Memory B cell (primary cell): ENCODE measurements at places on chromosomes 12 and 14.

DNA sequence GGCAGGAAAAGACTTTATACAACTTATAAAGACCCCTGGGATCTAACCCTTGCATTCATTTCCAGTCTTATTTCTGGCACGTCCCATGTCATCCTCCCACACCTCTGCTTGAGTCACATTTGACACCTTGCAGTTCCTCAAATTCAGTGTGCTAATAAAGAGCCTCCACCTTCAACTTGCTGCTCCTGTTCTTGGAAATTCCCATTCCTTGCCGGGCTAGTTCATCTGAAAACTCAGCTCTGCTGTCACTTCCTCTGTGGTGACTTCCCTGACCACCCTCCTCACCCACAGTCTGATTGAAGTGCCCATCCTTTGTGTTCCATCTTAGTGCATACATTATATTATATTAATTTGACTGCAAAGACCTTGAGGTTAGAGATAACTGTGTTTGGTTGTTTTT lies 37.4 kb upstream of the PSMA6 start:
- DNase-seq = no peak
- H3K4me1 ChIP-seq = peaks cover 14% of the 10 kb centered on the region
- no peak overlapping the region for H3K4me3 ChIP-seq
- no peak overlapping the region for H3K27ac ChIP-seq
- no peaks in the 10 kb centered on the region for H3K27me3 ChIP-seq

DNA sequence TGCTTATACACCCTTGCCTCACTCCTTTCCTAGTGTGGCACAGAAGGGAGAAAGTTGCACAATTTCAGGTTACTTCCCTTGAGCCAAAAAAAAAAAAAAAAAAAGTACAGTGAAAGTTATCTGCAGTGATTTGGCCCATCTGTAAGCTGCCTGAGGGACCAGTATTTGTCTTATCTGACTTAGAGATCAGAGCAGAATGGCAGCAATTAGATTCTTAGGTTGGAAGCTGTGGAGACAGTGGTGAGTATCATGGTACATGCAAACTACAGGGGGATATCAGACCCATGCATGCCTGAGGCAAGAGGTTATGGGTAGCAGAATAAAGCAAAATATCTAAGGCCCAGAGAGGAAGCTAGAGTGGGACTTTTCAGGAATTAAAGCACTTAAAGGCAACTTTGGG lies 1070.7 kb upstream of the NOVA1 start:
- H3K27ac ChIP-seq = no peak overlapping the region
- H3K27me3 ChIP-seq = no peaks in the 10 kb centered on the region
- no peak overlapping the region for H3K4me3 ChIP-seq
- H3K36me3 ChIP-seq = no peaks in the 10 kb centered on the region

DNA sequence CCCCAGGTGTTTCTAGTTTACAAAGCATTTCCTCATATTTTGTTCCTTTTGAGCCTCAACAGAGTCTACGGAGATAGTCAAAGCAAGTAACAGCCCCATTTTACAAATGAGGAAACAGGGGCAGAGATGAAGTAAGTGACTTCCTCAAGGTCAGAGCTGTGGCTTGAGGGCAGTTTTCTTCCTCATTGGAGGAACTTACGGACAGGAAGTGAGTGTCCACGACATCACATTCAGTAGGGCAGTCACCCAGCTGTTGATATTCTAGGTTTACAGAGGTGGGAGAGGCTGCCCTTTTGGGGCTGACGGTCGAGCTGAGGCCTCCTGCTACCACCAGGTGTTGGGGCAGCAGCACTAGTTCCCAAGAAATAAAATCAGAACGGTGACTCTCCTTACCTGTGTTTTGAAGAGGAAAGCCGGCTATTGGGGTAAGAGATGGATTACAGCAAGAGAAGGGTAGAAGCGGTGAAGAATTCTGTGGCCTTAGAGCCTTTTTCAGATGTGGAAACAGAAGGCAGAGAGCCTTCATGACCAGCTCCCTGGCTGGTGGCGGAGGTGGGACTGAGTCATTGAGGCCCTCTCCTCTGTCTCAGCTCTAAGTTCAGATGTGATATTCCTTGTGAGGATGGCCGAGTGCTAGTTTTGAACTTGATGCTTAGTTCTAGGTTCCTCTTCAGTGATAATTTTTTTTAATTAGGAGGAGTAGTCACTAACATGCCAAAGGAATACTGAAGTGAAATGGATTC lies 41.7 kb downstream of the SUSD6 start:
- H3K4me3 ChIP-seq = peak overlapping the region; percentile 62
- peaks cover 65% of the 10 kb centered on the region for H3K4me1 ChIP-seq
- peaks cover 2% of the 10 kb centered on the region for H3K36me3 ChIP-seq
- no peak for DNase-seq
- peak overlapping the region; percentile 89 for H3K27ac ChIP-seq

DNA sequence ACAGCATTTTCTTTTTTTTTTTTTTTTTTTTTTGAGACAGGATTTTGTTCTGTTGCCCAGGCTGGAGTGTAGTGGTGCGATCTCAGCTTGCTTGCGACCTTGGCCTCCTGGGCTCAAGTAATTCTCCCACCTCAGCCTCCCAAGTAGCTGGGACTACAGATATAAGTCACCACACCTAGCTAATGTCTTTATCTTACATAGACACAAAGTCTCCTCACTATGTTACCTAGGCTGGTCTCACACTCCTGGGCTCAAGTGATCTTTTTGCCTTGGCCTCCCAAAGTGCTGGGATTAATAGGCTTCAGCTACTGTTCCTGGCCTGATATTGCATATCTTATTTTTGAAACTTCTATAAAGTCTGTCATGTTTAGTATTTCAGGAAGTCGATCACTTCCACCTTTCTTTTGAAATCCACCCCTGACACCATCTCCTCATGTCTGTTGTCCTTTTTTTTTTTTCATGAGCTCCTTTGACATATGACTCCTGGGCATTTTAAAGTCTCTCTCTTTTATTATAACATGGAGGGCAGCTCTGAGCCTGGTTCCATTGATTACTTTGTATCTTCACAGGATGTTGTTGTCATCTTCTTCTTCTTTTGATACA lies 5.9 kb upstream of the A2ML1 start:
- H3K36me3 ChIP-seq = no peaks in the 10 kb centered on the region
- peaks cover 1% of the 10 kb centered on the region for H3K27me3 ChIP-seq
- H3K27ac ChIP-seq = no peak overlapping the region
- no peak overlapping the region for H3K4me3 ChIP-seq

GRCh38 chr12:49924628-49925246 lies 21.0 kb upstream of the FAIM2 start:
- no peak overlapping the region for H3K27ac ChIP-seq
- DNase-seq = no peak
- no peaks in the 10 kb centered on the region for H3K4me1 ChIP-seq
- H3K36me3 ChIP-seq = no peaks in the 10 kb centered on the region
